A549 treated with AZD2906 at 1 μM for 4 hours (cell line): ENCODE measurements at places on chromosomes 2 and 18. TPM values are rescaled to one million over a fixed set of nuclear protein-coding genes. Genes with fewer than 3 reads are reported as not detected.

The G6PC2 gene
- total RNA-seq, result not detected in 5 replicates

The GPR75 gene
- total RNA-seq, result 1.2 to 2.0 TPM (median 1.6 TPM) in 5 replicates

The IL36G gene
- total RNA-seq, result not detected in 5 replicates

The PJVK gene
- 1.1 to 1.6 TPM (median 1.4 TPM) in 5 replicates for total RNA-seq

The CCDC74A gene
- total RNA-seq, result 11.1 to 16.2 TPM (median 15.0 TPM) in 5 replicates

The SP5 gene
- total RNA-seq, result 0.02 to 0.23 TPM (median 0.07 TPM) in 3 of 5 replicates, not detected in the others

The APOB gene
- total RNA-seq, result under 0.01 to 0.14 TPM (median 0.04 TPM) in 4 of 5 replicates, not detected in the other
